Prostate gland (tissue), 2 donors: ENCODE measurements at places on chromosomes 4 and X. TPM values are rescaled to one million over a fixed set of nuclear protein-coding genes. Genes with fewer than 3 reads are reported as not detected.

ANXA3 gene
- total RNA-seq: 144 TPM

MAGEA3 gene
- 10.1 TPM for total RNA-seq

TRIM75 gene
- 0.40 TPM for total RNA-seq

EVC2 gene
- total RNA-seq: 7.6 TPM

SH3D19 gene
- 61.1 TPM for total RNA-seq

MXRA5 gene
- total RNA-seq: 13.1 TPM

TRIM2 gene
- total RNA-seq: 70.4 TPM

HGFAC gene
- 1.9 TPM for total RNA-seq

GAGE12G gene
- total RNA-seq: not detected

KCND1 gene
- total RNA-seq: 0.23 TPM

PHOX2B gene
- not detected for total RNA-seq

NHSL2 gene
- total RNA-seq: 28.2 TPM

TCEAL2 gene
- 1.6 TPM for total RNA-seq

KLHL2 gene
- 22.2 TPM for total RNA-seq

AFF1 gene
- total RNA-seq: 69.7 TPM

POU4F2 gene
- total RNA-seq: 0.51 TPM

F9 gene
- total RNA-seq: not detected

SYN1 gene
- total RNA-seq: 4.1 TPM

AR gene
- total RNA-seq: 77.4 TPM

DUX4 gene
- not detected for total RNA-seq

SLC6A14 gene
- total RNA-seq: 0.11 TPM

GPR82 gene
- 0.41 TPM for total RNA-seq

WDR17 gene
- total RNA-seq: 5.5 TPM

HAUS3 gene
- 24.2 TPM for total RNA-seq

GPR119 gene
- total RNA-seq: not detected

ENPP6 gene
- 5.9 TPM for total RNA-seq
